K562 (cell line): ENCODE measurements at places on chromosomes 5 and 9.

GRCh38 chr5:112697833-112698232 is 39.9 kb upstream of the APC start:
- peak; percentile 48 for DNase-seq

- DNase-seq, result no peak
These were observed 221.8 kb upstream of the RASEF start for GRCh38 chr9:83284746-83285145.

GRCh38 chr9:132486706-132487350 is 76.8 kb downstream of the CFAP77 start:
- no peak for DNase-seq

DNA sequence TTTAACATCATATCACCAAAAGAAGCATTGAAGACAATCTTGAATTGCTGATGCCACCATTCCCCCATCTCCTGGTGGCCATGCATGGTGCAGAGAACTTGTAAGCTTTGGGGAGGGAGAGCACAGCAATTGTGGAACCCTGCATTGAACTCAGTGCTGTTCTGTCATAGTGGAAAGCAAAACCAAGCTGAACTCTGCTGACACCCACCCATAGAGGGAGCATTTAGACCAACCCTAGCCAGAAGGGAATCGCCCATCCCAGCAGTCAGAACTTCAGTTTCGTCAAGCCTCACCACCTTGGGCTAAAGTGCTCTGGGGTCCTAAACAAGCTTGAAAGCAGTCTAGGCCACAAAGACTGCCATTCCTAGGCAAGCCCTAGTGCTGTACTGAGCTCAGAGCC is 37.4 kb upstream of the RUSC2 start:
- DNase-seq, result no peak

- DNase-seq, result no peak
These were observed 91.6 kb upstream of the NR3C1 start for GRCh38 chr5:143495110-143495509.

DNA sequence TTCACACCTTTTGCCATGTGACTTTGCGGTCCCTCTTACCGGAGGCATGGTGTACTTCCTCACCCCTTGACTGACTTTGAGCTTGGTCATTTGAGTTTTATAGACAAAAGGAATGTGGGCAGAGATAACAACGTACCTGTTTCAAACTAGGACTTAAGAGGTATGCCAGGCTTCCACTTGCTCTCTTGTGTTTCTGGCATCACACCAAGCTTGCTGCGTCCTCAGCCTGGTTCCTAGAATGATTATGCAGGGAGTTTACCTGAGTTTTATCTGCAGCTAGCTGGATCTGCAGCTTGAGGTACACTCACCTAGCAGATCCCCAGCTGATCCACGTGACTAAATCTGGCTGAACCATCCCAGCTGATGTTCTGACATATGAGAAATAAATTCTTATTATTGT is 66.2 kb downstream of the PLK2 start:
- no peak for DNase-seq

DNA sequence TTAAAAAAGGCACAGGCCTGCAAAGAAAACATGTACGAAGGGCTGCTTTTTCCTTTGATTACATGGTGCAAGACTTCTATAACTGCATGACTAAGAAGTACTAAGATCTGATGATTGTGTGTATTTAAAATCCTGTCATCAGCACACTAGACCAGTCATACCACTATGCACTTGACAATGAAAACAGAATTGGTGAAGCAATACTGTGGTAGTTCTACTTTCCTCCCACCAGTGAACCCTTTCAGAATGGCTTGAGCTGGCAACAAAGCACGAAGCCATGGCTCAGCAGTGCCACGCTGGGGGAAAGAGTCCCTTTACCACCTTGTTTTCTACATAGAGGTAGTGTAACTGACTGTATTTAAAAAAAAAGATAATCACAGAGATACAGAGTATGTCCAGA is 49.0 kb upstream of the POU5F2 start:
- DNase-seq, result no peak

- DNase-seq, result no peak
These were observed 279.7 kb downstream of the GADD45G start for GRCh38 chr9:89884356-89885083.

GRCh38 chr9:135783540-135784245 is 81.7 kb downstream of the KCNT1 start:
- no peak for DNase-seq

- peak; percentile 19 for DNase-seq
These were observed 91.3 kb upstream of the ZNF366 start for GRCh38 chr5:72598401-72599064.

DNA sequence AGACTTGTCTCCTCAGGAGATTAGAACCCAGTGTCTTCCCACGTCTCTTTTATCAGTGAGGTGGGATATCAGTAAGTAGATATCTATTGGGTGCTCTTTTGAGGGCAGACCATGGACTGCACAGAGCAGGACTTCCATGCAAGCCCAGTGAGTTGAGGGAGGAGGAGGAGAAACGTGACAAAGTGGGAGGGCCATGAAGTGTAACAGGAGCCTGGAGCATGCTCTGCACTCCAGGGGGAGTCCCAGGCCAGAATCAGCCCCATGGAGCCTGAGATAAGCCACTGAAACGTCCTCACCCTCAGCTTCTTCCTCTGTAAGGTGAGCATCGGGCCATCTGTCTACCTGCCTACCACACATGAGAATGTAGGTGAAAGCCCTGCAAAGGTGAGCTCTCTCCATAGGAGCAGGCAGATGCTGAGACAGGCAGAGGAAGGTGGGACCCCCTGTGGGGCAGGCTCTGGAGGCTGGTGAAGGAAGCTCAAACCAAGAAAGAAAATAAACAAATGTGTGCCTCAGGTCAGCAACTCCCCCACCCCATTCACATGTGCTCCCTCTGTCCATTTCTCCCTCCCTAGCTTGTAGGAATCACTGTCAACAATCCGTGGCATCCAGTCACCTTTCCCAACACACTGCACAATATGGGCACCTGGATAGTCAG is 87.4 kb downstream of the NRG2 start:
- peak; percentile 37 for DNase-seq

DNA sequence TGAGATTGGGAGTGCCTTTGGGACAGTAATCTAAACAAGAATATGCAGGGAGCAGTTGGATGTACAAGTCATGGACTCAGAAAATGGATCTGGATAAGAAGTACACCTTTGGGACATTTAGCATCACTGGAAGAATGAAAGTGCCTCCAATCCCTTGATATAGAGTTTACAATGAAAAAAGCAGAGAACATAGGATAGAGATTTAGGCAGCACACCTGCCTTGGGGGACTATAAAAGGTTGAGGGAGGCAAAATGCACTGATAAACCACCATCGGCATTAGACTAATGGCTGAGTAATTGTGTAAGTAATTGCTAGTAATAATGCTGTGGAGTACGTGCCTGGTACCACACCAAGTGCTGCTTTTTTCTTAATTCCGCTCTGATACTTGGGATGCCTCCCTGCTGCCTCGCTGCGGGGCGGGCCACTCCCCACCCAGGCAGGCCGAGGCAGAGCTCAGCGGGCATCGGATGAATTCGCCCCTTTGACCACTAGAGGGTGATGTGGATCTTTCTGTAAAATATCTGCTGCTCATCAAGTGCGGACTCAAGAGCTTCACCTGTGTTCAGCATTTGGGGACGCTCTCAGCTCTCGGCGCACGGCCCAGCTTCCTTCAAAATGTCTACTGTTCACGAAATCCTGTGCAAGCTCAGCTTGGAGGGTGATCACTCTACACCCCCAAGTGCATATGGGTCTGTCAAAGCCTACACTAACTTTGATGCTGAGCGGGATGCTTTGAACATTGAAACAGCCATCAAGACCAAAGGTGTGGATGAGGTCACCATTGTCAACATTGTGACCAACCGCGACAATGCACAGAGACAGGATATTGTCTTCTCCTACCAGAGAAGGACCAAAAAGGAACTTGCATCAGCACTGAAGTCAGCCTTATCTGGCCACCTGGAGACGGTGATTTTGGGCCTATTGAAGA is 99.9 kb downstream of the ANKRD18B start:
- peak; percentile 74 for DNase-seq

DNA sequence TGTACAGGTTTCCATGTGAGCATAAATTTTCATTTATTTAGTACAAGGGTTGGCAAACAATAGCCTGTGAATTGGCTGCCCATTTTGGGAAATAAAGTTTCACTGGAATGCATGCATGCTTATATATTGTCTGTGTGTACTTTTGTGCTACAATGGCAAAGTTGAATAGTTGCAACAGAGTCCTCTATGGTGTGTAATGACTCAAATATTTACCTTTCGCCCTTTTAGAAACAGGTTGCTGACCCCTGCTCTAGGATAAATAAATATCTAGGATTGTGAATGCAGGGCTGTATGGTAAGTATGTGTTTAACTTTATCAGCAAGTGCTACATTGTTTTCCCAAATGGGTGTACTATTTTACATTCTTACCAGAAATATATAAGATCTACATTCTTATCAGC is 47.2 kb downstream of the XRCC4 start:
- no peak for DNase-seq

DNA sequence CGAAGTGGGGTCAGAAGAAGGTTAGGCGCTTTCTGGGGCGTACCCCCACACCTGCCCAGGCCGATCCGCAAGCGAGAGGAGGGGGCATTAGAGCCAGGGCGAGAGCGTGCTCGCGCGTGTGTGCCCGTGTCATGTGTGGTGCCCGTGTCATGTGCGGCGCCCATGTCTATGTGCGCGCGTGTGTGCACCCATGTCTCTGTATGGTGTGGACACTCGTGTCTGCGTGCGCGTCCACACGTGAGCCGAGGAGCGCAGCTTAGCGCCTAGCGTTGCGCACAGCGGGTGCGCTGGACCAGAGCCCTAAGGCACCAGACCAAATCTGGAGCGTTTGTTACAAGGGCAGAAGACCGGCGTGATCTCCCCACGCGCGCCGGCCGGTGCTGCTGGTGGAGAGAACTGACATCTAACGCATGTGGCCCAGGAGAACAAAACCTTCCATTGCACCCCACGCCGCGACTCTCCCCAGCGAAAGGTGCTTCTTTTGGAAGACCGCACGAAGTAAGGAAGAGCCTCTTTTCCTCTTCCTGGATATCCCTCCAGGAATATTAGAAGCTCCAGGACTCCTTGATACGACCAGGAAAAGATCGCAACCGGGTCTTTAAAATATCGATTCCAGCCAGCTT is 644 bp downstream of the NIM1K start:
- no peak for DNase-seq

GRCh38 chr9:95225726-95226106 is 91.8 kb downstream of the FANCC start:
- DNase-seq, result no peak

DNA sequence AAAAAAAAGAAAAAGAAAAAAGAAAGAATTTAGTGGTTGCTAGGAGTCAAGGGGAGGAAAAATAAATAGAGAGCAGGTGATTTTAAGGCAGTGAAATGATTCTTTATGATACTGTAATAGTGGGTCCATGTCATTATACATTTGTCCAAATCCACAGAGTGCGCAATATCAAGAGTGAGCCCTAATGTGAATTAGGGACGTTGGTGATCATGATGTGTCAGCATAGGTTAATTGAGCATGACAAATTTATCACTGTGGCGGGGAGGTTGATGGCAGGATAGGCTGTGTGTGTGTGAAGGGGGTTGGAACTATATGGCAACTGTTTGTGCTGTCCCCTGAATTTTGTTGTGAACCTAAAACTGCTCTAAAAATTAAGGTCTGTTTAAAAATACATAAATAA is 357.8 kb downstream of the ICE1 start:
- DNase-seq, result no peak

GRCh38 chr9:37732952-37733351 is 20.7 kb upstream of the TRMT10B start:
- no peak for DNase-seq

GRCh38 chr9:123321616-123322272 is 34.3 kb upstream of the CRB2 start:
- DNase-seq, result no peak

DNA sequence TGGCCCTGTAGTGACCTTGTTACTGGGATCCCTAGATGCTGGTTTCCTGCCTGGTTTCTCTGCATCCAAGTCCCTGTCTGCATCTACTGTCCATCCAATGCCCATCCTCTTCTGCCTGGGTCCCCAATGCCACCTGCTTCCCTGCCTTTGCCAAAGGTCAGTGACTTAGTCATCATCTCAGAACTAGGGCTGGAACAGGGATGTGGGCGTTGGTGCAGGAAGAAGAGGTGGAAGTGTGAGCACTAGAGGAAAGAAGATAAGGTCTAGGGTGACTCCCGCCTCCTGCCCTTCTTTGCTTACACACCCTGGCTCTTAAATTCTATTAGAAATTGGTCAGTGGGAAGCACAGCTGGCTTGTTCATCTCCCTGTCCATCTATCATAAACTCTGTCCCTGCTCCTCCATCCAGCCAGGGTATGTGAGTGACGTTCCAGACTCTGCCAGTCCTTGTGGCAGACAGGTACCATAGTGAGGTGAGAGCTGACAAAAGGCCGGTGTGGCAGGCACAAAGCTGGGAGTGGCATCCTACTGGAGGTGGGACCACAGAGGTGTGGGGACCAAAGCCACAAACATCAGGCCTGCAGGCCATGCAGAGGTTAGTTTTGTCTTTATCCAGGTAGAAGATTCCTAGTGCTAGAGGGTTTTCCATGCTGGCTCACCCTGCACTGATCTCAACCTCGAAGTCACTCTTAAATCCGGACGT is 9.2 kb downstream of the PTPN3 start:
- no peak for DNase-seq

GRCh38 chr5:170466988-170467707 is 36.7 kb upstream of the KCNIP1 start:
- DNase-seq, result no peak

DNA sequence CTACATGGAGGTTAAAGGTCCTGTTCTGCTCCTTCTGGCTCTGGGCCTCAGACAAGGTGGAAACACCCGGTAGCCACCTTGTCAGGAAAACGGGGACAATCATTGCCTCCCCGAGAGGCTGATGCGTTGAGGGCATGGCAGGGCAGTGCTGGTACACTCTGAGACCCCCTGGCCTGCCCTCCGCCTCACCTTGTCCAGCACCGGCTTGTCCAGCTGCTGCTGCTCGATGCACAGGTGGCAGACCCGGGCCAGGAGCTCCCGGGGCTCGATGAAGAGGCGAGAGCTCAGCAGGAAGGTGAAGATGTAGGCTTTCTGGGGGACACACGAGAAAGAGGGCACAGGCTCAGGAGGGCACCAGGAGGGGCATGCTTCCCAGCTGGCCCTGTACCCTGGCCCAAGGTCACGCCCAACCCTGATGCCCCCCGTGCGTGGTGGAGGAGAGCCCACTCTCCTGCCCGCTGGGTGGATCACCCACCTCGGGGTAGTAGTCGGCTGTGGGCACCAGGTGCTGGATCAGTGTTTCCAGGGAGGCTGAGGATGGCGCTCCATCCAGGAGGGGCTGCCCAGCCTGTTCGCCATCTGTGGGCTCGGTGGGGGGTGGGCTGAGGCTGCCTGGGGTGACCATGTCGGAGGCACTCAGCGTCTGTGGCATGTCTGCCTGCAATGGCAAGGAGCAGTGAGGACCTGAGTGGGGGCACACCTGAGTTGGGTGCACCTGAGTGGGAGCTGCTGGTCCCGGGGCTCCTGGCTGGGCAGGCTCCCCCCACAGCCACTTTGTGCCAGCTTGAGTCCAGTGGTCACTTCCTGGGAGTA is 66.0 kb upstream of the RNF130 start:
- no peak for DNase-seq

GRCh38 chr9:107914151-107914550 is 424.6 kb upstream of the KLF4 start:
- DNase-seq, result no peak

- peak; percentile 63 for DNase-seq
These were observed 156.3 kb upstream of the IER5L start for GRCh38 chr9:129334105-129334935.
